ENCODE measurements at places on chromosomes 4 and X.
A peak's percentile ranks its signal among the peaks of the same experiment; 100 is the strongest.

- DNase-seq: peak; percentile 54
Measured at GRCh38 chr4:41887821-41888686, 47.2 kb upstream of the TMEM33 start.

DNA sequence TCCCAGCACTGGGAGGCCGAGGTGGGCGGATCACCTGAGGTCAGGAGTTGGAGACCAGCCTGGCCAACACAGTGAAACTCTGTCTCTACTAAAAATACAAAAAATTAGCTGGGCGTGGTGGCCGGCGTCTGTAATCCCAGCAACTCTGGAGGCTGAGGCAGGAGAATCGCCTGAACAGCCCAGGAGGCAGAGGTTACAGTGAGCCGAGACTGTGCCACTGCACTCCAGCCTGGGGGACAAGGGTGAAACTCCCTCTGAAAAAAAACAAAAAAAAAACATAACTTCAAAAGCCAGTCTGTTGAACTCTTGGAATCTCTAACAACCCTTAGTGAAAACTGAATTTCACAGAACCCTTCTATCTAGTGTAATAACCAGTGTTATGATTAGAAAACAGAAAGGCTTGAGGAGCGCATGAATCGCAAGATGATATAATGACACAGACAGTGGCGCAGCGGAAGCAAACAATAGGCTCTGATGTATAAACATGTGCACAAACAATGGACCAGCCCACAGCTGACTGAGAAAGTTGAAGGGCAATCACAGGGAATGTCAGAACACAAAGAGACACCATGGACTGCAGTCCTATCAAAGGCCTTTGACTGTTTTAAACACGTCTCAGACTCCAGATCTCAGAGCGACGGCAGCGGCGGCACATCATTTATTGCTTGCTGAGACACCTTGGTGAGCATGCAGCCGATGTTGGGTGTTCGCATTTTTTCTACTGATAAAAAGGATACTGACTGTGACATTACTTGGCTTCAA, 81.6 kb downstream of the NSUN7 start:
- no peak for DNase-seq

GRCh38 chrX:148457279-148457678, 43.1 kb upstream of the AFF2 start:
- no peak for DNase-seq

GRCh38 chr4:78644744-78645330, 93.3 kb downstream of the ANXA3 start:
- peak; percentile 64 for DNase-seq

DNA sequence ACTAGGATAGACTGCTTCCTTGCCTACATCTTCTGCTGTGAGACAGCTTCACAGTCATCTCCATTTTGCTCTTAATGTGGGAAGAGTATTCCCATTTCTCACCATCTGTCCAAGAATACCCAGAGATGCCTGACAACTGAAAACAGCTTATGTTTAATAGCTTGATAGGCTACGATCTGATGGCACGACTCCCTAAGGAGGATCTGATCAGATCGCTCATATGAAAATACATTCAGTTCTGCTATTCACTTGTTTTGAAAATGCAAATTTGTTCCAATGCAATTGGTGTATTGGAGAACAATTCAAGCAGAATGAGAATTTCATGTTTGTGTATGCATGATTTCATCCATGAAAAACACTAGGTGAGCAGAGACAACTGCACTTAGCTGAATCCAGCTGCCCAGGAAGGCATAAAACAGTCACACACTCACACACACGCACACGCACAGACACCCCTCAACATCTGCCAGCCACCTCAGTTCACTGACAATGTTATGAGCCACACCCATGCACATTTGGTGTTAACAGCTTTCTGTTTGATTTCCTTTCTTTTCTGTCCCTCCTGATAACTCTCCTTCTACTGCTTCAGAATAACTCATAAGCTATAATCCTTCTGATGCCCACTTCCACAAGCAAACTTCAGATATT, 29.6 kb downstream of the TRIML1 start:
- DNase-seq: no peak

DNA sequence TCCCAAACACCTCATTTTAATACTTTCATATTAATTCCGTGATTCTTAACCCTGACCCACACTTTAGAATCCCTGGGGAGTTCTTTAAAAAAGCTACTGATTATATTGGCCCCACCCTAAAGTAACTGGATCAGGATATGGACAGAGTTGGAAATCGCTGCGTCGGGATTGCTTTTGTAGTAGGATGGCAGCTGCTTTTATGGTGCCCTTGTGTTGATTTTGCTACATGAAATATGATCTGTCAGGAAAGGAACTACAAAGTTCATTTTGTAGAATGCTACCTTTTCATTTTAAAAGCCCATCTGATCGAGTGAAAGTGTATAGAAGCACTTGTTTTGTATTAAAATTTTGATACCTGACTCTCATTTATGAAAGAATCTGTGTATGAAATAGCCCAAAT, 43.6 kb downstream of the TMEM131L start:
- no peak for DNase-seq

GRCh38 chr4:175066923-175067627, 148.9 kb downstream of the ADAM29 start:
- no peak for DNase-seq

- DNase-seq: peak; percentile 63
Measured at GRCh38 chr4:185201977-185202962, 1.5 kb downstream of the CFAP97 start.

DNA sequence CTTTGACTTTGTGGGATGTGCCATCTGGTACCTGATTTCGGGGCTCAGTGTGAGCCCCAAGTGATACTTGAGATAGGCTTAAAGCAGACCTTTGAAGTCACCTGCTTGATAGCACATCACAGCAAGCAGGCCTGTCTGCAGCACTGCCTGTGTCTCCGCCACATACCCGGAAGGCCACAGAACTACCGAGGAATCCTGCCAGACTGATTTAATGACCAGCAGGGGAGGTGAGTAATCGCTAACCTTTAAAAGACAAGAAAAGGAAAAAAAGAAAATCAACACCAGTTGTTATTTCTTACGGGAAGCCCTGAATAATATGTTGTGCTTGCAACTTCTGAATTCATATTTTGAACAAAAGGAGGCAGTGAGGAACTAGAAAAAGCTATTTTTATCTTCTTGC, 6.8 kb downstream of the PTCHD1 start:
- DNase-seq: no peak

DNA sequence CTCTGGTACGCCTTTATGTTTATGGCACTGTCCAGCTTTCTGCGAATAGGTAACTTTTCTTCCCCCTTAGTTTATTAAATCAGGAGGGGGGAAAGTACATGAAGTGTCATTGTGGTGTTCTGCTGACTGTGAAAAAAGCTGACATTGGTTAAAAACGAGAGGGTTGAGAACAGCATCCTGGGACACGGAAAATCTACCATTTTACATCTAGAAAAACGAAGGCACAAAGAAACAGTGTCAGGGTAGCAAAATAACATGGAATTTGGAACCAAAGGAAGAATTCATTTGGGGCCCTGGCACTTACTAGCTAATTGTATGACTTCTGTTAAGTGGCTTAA, 1.2 kb upstream of the AMOT start:
- DNase-seq: no peak

DNA sequence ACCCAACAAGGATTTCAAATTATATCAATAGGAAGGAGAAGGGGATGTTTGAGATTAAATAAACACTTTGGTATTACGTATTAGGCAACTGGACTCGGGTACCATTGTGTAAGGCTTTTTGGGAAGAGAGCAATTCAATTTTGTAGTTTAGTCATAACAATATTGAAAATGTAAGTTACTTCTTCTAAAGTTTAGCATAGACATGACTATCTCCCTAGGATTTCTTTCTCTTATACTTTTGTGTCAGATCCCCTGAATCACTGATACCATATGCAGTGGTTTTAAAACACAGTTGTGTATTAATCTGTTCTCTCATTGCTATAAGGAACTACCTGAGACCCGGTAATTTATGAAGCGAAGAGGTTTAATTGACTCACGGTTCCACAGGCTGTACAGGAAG, 123.8 kb upstream of the FAM9C start:
- no peak for DNase-seq
